ENCODE measurements at places on chromosomes 5 and 9.

DNA sequence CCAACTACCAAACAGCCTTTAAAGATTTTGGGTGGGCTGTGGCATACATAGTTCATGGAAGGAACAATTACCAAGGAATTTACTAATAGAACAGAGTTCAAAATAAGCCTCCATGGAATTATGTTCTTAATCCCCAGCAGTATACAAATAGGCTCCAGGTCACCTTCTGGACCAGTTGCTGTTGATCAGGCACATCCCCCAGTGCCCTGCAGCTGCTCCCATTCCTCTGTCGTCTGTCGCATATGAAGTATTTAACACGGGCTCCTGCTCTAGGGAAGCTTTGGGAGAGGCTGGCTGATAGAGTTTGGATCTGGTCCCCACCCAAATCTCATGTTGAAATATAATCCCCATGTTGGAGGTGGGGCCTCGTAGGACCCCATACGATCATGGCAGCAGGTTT lies 17.8 kb downstream of the SHC3 start:
- no peak for DNase-seq

DNA sequence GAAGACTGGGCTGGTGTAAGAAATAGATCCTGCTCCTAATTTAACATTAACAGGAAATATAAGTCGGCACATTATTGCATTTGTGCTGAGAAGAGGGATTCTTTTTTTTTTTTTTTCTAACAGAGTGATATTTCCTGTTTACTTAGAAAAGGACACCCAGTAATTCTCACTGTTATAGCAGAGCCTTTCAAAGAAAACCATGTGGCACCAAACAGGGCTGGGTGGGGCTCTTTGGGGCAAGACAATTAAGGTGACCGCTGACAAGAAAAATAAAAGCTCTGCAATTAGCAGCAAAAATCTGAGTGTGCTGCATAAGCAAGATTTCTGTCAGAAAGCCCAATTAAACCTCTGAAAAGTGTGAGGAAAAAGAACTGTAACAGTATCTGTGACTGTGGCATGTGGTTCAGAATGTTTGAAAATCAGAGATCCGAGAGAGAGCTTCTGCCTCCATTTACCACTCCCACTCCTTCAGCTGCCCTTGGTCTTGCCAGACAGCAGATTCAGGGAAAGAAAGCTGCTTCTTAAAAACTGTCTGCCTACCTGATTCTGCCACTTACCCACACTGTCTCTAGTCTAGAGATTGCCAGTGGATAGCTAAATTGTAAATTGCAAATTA lies 77.1 kb upstream of the IQGAP2 start:
- DNase-seq = no peak

DNA sequence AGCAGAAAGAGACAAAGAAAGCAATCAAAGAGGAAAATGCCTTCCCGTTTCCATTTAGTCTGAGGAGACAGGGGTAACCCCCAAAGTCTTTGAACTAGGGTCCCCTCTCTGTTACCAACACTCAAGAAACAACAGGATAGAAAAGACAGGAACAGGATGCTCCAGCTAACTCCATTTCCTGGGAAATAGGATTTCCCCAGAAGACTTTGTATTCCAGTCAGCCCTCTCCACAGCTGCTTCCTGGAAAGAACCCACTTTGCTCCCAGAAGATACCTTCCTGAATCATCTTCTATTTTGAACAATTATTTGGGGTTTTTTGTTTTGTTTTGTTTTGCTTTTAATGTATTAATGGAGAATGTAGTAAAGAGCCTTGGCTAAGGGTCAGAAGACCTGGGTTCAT lies 56.0 kb downstream of the KLHL3 start:
- DNase-seq = no peak

DNA sequence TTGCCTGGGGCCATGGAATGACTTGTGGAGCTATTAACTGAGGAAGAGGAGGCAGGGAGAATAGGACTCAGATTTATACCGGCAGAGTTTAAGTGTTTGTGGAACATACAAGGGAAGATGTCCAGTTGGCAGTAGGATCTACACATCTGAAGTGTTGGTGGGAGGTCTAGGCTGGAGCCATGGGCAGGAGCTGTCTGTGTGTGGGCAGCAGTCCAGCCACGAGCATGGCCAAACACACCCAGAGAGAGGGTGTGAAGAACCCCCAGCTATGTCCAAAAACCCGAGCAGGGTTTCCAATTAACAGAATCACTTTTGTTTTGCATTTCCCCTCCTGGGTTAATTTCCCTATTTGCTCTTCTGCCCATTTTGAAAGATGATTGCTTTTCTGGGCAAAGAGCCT lies 393.7 kb downstream of the CDK5RAP2 start:
- no peak for DNase-seq

DNA sequence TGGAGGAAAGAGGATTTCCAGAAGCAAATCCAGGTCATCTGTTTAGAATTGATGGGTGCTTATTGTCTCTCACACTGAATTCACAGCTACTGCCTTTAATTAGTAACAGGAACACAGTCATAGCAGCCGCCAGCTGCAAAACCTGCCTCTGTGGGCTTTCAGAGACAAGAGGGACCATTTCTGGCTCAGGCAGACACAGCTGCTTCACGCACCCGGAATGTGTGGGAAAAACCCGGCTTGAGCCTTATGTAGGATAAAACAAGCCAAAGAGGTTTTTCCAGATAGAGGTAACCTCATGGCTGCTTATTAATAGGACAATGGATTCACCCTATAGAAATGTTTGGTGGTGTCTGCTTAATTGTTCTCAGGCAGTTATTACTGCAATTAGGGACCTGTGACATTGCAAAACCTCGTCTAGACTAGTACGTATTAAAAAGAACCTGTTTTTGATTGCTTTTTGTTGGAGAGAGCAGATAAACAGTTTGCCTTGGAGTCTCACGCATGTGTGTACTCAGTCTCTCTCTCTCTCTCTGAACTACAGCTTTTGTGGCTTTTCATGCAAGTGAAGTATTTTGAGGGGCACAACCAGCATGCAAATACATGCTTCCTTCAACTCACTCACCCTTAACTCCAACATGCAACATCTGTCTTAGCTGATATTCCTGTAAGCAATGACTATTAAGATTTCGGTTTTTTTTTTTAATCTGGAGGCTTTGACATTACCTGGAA lies 302.7 kb downstream of the PLK2 start:
- no peak for DNase-seq

GRCh38 chr5:40605295-40605958 lies 74.3 kb upstream of the PTGER4 start:
- DNase-seq = no peak

DNA sequence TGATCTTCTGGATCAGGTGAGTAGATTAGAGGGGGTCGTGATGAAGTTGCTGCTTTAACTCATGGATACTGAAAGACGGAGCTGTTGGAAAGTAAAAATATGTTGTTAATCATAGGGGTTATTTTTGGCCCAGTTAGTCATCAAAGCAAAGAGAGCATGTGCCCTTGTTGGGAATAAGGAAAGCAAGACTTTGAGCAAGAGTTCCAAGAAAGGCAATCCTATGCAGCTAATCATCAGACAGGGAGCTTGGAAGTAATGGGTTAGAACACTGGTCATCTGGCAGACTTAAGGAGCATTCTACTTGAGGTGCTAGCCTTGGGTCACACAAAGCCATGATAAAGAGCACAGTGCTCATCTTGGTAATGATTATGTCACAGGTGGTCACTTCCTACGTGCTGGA lies 18.3 kb downstream of the ASPN start:
- no peak for DNase-seq

GRCh38 chr9:2466703-2467102 lies 154.9 kb upstream of the VLDLR start:
- DNase-seq = no peak

GRCh38 chr5:163623986-163624385 lies 118.6 kb downstream of the MAT2B start:
- DNase-seq = no peak

DNA sequence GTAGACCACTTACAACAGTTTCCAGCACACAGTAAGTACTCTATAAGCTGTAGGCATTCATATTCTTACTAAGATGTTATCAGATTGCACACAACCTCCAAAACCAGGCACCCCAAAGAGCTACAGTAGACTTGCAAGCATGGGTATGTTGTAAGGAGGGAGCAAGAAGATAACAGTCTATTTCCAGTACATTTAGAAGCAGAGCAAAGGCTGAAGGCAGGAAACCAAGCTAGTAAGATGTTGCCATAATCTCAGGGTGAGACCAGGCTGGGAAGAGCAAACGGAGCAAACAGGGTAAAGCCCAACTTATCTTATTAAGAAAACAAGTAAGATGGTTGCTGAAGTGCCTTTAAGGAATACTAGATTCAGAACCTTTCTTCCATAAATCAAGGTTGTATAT lies 161.1 kb downstream of the GLIS3 start:
- no peak for DNase-seq

DNA sequence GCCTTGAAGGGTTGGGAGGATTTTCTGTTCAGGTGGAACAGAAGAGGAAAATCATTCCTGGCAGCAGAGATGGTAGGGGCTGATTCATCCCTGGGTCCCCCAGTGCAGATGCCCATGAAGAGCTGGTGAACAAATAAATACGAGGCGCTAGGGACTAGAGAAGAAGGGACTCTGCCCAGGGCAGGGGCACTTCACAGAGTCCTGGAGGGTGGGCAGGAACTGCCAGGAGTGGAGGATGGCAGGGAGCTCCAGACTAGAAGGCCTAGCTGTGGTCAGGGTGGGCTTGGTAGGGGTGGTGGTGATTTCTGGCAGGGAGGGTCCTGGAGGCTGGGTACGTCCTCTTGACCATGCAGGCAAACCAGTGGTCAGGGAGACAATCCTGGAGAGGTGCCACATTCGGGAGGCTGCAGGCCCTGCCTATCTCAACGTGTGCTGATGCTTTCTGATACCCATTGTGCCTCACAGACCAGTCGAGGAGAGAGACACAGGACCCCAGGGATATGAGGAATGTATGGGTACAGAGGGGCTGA lies 69.9 kb downstream of the CRB2 start:
- no peak for DNase-seq

- peak; percentile 51 for DNase-seq
Observed at GRCh38 chr5:132776131-132776937, 705 bp downstream of the SEPTIN8 start.

DNA sequence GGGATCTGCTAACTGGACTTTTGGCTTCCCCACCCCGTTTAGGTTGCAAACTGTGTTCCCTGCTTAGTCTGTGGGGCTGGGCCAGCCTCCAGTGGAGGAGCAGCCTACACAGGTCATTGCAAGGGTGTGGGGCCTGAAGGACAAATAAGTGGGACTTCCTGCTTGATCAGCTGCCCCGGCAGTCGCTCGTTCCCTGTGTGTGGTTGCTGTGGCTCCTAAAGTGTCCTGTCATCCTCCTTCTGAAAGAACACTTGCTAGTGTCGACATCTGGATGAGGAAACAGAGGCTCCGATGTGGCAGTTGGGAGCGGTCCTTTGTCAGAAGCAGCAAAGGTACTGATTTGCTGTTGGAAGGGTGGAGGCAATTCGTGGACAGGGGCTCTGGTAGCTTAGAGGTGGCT lies 88.9 kb upstream of the TBCA start:
- DNase-seq = no peak

DNA sequence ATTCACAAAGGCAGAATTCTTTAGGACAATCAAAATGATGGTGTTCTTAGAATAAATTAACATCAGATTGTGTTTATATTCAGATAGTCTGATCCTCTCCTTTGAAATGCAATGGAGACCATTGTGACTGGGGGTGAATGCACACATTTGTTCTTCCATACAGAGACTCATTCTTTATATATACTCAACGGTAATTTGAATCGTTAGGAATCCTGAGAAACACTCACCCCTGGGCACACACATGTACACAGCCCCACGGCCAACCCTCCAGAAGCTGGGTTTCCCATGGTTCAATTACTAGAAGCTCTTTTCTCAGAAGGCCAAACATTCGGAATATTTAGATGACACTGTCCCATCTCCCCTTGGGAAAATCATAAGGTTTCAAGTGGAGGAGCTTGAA lies 57.5 kb upstream of the EPB41L4B start:
- no peak for DNase-seq

- DNase-seq = no peak
Observed at GRCh38 chr9:70435948-70436347, 21.5 kb upstream of the KLF9 start.

- no peak for DNase-seq
Observed at GRCh38 chr9:69627281-69627680, 44.9 kb downstream of the APBA1 start.

- no peak for DNase-seq
Observed at GRCh38 chr5:95827892-95828246, 5.3 kb upstream of the GLRX start.

- no peak for DNase-seq
Observed at GRCh38 chr5:151108566-151108965, 27.7 kb upstream of the TNIP1 start.

- DNase-seq = no peak
Observed at GRCh38 chr9:28801144-28801799, 1228.0 kb upstream of the C9orf72 start.

DNA sequence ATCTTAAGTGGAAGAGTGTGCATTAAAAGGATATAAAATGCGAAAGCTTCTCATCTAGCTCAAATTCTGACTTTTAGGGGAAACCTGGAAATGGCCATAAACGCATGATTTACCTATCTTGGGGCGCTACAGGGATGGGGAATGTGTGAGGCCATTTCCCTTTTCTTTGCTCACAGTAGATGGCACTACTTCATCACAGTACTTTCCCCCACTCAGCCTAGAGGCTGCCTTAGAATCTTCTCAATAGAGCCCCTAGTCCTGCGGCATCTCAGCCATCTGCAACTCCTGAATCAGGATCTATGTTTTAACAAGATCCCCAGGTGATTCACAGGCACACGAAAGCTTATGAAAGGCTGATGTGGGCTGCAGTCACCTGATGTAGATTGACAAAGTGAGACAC lies 110.8 kb downstream of the LHFPL2 start:
- no peak for DNase-seq

DNA sequence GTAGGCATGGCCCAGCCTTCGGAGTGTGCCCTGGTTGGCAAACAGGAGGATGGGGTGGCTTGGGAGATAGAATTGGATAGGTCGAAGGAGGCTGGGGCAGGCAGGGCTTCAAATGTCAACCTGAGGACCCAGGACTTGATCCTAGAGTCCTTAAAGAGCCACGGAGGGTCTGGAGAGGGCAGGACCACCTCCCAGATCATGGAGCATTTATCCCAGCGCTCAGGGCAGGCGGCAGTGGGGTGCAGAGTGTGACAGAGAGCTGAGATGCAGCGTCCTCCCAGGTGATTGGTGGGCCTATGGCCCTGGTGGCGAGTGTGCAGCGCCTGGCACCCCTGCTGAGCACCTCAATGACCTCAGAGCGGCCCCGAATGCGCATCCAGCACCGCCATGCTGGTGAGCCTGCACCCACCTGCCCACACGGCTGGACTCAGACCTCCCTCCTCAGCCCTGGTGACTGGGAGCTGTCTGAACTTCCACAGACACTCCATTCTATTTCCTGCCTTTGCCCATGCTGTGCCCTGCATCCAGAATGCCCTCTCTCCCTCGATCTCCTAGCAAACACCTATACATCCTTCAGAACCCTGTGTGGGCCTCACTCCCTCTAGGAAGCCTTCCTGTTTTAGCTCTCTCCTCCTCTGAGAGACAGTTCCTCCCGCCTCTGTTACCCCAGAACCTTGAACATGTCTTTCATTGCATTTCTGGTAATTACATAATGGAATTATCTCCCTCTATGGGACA lies 6.3 kb downstream of the ADGRD2 start:
- DNase-seq = peak; percentile 7

Measured in GM12892 (cell line).